ENCODE measurements at places on chromosomes 16 and 17.
A peak's percentile ranks its signal among the peaks of the same experiment; 100 is the strongest.

GRCh38 chr16:55508941-55509931, at the start of gene LPCAT2:
LPCAT2 (plus strand) TSS chr16:55509072; CDS start chr16:55509182, 110 bp downstream.
- peak; percentile 13 for DNase-seq

- DNase-seq: no peak
These were observed 4.7 kb downstream of the CHD3 start for GRCh38 chr17:7893187-7893880.

- no peak for DNase-seq
These were observed 20.0 kb upstream of the SLC35G3 start for GRCh38 chr17:35214192-35214591.

DNA sequence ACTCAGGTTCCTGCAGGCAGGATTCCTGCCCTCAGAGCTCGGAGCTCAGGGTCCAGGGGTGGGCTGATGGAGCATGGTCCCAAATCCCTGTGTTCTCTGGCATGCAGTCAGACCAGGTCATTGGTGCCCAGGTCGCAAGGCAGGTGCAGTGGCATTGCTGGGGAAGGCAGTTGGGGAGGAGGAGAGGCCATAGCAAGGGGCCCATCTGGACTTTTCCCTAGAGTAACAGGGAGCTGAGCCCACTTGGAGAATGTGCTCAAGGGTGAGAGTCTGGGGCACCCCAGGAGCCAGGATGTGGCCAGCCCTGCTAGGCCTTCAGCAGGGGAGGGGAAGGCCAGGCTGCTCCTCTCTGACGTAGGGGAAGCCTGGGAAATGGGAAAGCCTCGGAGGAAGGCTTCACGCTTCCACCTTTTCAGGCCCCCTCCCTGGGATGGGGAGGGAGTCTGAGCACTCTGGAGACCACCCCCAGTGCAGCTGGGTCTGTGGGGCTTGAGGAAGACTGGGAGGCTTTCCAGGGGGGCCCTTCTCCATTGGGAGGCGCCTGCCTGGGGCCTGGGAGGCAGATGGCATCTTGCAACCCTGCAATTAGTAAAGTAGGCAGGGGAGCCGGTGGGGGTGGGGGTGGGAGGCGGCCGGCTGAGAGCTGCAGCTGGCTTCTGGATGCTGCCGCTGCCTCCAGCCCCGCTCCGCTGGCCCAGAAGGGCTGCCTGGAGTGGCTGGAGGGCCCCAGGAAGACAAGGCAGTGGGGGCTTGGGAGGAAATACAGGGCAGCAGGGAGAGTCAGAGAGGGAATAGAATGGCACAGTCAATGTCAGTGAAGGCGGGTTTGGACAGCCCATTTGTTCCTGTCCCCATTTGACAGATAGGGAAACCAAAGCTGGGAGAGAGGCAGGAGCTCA, 21.1 kb upstream of the DOK4 start:
- DNase-seq: no peak

GRCh38 chr16:7246578-7246977, 86.1 kb upstream of the RBFOX1 start:
- DNase-seq: no peak

- DNase-seq: peak; percentile 84
These were observed at the start of gene CDH15 for GRCh38 chr16:89171216-89172170. CDH15 (plus strand) TSS chr16:89171748; CDS start chr16:89171832, 84 bp downstream.

Measured in stimulated activated CD8-positive, alpha-beta memory T cell treated with anti-CD3 and anti-CD28 coated beads, Interleukin-15, amount 100 ng/mL, for 24 hours (primary cell).